ENCODE measurements at places on chromosomes 5 and 9.

GRCh38 chr5:142743592-142744441, 26.4 kb upstream of the ARHGAP26 start:
- no peak for DNase-seq

- no peak for DNase-seq
Observed at GRCh38 chr5:85893996-85894395, 723.7 kb upstream of the COX7C start.

DNA sequence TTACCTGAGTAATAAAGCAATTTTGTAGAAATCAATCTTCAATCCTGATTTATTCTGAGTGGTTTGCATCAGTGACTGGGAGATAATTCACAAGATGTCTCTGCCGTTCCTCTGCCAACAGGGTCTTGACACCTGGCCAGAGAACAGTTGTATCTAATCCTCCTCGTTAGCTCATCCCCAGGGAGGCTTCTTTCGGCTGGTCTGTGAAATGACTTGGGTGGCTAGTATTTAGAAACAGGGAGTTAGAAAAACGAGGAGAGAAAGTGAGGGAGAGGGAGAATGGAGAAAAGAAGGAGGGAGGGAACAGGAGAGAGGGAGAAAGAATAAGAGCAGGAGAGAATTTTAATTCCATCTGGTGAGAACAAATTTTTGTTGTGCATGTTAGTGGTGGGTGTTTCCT, 600.2 kb upstream of the TLE4 start:
- DNase-seq, result no peak

GRCh38 chr9:8207596-8207995, 408.0 kb upstream of the DMAC1 start:
- DNase-seq, result no peak

GRCh38 chr9:105978336-105978735, 284.0 kb downstream of the TMEM38B start:
- DNase-seq, result no peak

GRCh38 chr5:131505237-131505908, 129.7 kb downstream of the RAPGEF6 start:
- no peak for DNase-seq

GRCh38 chr9:110619831-110620230, 40.3 kb upstream of the SVEP1 start:
- DNase-seq, result no peak

GRCh38 chr9:94655739-94656138, 16.4 kb upstream of the FBP1 start:
- no peak for DNase-seq

- no peak for DNase-seq
Observed at GRCh38 chr5:92556747-92557146, 1024.3 kb downstream of the NR2F1-AS1 start.

GRCh38 chr5:147809830-147810666, 21.4 kb downstream of the SPINK1 start:
- no peak for DNase-seq

- no peak for DNase-seq
Observed at GRCh38 chr9:137433349-137433915, 7.7 kb downstream of the ENTPD8 start.

DNA sequence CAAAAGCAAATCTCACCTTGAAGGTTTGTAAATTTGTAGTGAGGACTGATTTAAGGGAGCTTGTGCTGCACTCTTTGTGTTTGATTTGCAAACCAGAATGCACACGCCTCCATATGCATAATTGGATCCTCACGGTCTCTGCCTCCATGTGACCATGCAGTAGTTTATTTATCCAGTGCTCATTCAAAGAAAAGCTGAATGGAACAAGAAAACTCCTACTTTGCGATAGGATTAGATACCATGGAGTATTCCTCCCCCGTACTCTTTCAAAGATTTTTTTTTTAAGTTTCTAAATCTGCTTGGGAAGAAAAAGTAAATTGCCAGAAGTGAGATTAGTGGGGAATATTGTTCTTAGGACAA, 290.4 kb upstream of the TUT7 start:
- no peak for DNase-seq

- DNase-seq, result no peak
Observed at GRCh38 chr5:175282611-175283225, 161.3 kb downstream of the DRD1 start.

- DNase-seq, result no peak
Observed at GRCh38 chr9:131728546-131728910, 11.3 kb downstream of the RAPGEF1 start.

GRCh38 chr9:101367323-101367722, 17.5 kb downstream of the BAAT start:
- DNase-seq, result no peak

GRCh38 chr5:110785356-110785755, 46.5 kb downstream of the SLC25A46 start:
- DNase-seq, result no peak

DNA sequence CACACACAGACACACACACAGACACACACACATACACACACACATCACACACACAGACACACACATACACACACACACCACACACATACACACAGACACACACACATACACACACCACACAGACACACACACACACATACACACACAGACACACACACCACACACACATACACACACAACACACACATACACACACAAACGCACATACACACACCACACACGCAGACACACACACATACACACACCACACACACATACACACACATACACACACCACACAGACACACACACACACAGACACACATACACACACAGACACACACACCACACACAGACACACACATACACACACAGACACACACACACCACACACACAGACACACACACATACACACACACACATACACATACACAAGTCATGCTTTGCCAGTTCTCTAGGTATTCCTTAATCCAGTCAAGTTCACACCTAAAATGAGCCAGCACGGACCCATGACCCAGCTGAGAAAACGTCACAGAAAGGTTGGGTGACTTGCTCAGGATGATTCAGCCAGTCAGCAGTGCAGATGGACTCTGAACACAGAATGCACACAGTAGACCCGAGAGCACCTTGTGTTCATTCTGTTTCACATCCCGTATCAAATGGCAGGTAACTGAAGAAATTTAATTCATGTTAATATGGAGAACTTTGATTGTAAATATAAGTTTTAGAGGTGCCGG, 746.4 kb downstream of the MTRR start:
- no peak for DNase-seq

- no peak for DNase-seq
Observed at GRCh38 chr5:114192108-114192507, 169.8 kb upstream of the KCNN2 start.

GRCh38 chr9:99345942-99346341, 123.9 kb downstream of the SEC61B start:
- DNase-seq, result no peak

DNA sequence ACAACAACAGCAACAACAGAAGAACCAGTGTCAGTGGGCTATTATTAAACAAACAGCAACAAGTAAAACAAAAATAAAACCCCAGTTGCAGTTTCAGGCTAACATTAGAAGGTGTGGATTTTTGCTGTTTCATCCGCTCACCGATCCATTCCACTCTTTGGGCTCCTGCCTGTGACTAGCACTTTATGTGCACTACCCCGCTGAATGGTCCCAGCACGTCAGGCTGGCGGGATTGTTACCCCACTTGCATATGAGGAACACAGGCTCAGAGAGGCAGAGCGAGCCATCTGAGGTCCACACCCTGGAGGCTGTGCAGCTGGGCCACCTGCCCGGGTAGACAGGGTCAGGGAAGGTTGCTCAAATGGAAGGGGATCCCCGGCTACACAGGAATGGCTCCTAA, 26.0 kb downstream of the NSG2 start:
- no peak for DNase-seq

DNA sequence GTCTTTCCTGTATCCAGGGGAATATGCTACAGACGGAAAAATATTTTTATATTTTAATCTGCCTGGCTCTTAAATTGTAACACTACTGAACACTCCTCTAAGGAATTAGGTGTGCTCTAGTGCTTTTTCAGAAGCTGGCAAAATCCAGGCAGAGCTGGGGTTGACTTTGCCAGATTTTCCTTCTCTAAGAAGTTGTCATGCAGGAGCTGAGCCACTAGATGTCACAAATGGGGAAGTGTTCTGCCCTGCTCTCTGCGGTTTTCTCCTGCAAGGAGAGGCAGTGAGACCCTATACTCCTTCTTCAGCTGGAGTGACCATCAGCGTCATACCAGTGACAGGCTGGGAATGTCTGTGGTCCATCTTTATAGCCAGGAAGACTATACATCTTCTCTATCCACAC, 112.5 kb downstream of the HAPLN1 start:
- no peak for DNase-seq

GRCh38 chr5:62268234-62268633, 37.8 kb upstream of the KIF2A start:
- no peak for DNase-seq

All from activated CD8-positive, alpha-beta memory T cell treated with anti-CD3 and anti-CD28 coated beads for 1 hour (primary cell).